ENCODE measurements at places on chromosomes 1 and 21. TPM values are rescaled to one million over a fixed set of nuclear protein-coding genes. Genes with fewer than 3 reads are reported as not detected.

DNA sequence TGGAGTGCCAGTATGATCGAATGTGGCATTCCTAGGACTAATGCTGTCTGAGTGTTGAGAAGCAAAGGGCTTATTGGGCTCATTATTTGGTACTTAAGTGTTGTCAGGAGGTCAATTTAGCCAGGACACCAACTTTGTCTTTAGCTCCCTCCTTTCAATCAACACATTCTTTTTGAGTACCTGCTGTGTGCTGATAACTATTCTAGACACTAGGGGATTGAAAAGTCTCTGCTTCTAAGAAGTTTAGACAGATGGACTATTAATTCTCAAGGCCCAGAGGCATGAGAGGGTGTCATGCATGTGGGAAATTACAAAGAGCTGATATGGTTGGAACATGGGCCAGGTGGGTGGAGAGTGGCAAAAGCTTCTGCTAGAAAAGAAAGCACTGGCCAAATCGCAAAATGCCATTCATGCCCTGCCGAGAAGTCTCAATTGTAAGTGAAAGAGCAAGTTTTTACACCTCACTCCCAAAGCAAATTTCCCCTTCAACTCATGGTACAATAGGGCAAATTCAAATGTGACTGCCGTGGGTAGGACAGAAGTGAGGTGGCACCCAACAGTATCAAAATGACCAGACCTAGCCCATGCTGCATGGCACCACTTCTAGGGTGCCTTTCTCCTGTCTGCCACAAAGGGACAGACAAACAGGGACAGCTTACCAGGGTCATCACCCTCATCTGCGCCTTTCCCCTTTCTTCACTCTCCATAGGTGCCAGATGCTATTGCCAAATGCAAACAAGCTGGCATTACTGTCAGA lies 53.6 kb upstream of the LAX1 start:
- DNase-seq, result no peak

GRCh38 chr1:38693031-38693430 lies 166.5 kb downstream of the RRAGC start:
- no peak for DNase-seq

DNA sequence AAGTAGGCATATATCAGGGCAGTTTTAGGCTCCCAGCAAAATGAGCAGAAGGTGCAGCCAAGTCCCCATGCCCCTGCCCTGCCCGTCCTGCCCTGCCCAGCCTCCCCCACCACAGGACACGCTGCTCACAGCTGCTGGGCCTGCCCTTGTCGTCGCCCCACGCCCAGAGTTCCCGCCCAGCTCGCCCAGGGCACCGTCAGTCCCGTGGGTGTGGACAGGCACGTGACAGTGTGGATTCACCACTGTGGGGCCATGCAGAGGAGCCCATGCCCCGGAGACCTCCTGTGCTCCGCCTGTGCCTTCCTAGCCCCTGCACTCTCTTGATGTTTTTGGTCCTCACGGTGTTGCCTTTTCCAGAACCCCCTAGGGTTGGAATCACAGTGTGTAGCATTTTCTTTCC lies 7.0 kb downstream of the FAAP20 start:
- no peak for DNase-seq

- DNase-seq, result no peak
Measured at GRCh38 chr21:16330082-16330907, 600.5 kb downstream of the USP25 start.

GRCh38 chr1:220967911-220968310 lies 88.7 kb downstream of the HLX start:
- no peak for DNase-seq

GRCh38 chr1:93518516-93518915 lies 70.6 kb downstream of the FNBP1L start:
- no peak for DNase-seq

DNA sequence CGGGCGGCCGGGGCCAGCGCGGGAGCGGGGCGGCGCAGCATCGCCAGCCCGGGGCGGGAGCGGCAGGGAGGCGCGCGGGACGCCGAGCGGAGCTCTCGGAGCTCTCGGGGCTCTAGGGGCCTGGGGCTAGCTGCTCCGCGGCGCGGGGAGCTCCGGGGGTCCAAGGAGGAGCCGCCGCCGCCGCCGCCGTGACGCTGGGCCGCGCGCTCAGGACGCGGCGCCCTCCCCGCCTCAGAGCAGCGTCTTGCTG lies 147 bp downstream of the CLSTN1 start:
- no peak for DNase-seq

- DNase-seq, result no peak
Measured at GRCh38 chr1:244319283-244320132, 132.2 kb downstream of the ADSS2 start.

- no peak for DNase-seq
Measured at GRCh38 chr1:214449371-214449770, 102.0 kb downstream of the PTPN14 start.

- DNase-seq, result no peak
Measured at GRCh38 chr1:54215523-54215922, 15.6 kb downstream of the MRPL37 start.

DNA sequence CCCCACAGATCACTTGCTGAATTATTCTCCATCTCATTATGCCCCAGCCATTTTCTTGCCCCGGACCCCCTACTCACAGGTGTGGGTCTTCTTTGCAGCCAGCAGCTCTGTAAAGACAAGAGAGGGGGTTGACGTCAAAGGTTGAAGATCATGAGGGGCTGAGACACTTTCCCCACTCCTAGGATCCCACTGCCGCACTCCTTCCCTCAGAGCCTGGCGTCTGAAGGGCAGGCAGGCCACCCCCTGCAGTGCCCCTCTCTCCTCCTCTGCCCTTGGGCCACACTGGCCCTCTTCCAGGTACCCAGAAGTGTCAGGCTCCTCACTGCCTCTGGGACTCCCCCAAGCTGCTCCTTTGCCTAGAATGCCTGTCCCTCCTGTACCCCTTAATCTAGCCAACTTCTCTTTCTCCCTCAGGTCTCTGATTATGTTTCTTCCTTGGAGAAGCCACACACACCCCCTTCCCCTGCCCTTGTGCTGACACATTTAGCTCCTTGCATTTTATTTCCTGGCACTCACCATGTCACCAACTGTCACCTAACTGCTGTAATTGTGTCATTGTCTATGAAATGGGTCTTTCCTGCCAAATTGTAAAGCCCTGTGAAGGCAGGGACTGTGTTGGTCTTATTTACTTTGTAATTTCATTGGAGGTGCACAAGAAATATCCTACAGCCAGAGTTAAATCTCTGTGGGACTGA lies 2.1 kb downstream of the RORC start:
- DNase-seq, result no peak

Gene CD34
- total RNA-seq, result 0.39 TPM

Gene LENEP
- 1.3 TPM for total RNA-seq

Gene CFHR5
- total RNA-seq, result not detected

Gene FAM177B
- not detected for total RNA-seq

Gene CD1D
- 0.92 TPM for total RNA-seq

Gene FAM110D
- 0.48 TPM for total RNA-seq

Measured in H1 (cell line).